ENCODE measurements at places on chromosomes 2 and 18.

- ATAC-seq: peak; percentile 51
Measured at GRCh38 chr2:73112026-73112912, 479 bp downstream of the RAB11FIP5 start.

DNA sequence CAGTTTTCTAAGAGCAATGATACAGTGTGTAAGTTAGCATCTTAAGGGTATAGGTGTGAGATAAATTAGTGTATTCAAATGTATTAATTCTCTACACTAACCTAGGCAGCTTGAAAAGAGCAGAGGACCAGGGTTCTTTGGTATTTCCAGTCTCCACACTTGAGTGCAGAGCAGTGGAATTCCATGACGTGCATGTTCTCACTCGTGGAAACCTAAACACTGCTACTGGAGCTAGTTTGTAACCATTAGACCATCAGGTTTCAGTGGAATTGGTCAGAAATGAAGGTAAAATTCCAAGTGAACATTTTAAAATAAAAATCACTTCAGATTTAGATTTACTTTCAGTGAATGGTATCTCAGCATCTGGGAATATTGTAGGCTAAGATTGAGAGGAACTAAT is 9.0 kb downstream of the SPTBN1 start:
- no peak for ATAC-seq

- peak; percentile 50 for ATAC-seq
Measured at GRCh38 chr2:121804340-121804739, 48.9 kb downstream of the TSN start.

GRCh38 chr2:74206180-74206688 is 7.8 kb downstream of the MTHFD2 start:
- ATAC-seq: no peak

DNA sequence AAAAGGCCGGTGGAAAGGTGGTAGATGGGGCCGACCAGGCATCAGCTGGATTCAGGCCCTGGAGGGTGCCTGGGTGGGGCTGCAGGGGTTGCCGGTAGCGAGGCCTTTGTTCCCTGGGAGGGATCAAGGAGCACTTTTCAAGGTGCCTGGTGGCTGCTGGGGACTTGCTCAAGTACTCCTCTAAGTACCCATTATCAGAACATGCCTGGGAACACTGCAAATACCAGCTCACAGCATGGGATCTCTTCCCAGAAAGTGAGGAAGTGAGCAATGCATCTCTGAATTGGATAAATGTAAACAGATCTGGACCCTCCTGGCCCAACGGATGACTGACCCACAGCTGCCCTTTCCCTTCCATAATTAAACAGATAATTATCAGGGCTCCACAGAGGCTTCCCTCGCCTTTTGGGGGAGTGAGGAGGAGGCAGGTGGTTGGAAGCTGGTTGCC is 210.5 kb downstream of the SH3RF3 start:
- no peak for ATAC-seq

- ATAC-seq: no peak
Measured at GRCh38 chr2:174343623-174344455, 9.1 kb downstream of the SP9 start.

GRCh38 chr2:46866770-46867246 is 48.8 kb downstream of the MCFD2 start:
- no peak for ATAC-seq

DNA sequence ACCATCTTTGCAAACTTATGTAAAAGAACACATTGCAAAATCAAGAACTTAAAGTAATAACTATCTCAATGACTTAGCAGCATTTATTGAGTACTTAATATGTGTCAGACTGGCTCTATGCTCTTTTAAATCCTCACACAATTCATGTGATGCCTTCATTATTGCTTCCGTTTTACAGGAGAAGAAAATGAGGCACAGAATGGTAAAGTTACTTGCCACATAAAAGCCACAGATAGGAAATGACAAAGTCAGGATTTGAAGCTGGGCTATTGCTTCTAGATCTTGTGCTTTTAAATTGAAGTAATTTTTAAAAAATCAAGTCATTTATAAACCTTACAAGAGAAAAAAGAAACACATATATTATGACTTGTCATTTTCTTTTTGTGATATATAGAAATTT is 174.2 kb downstream of the WDR7 start:
- ATAC-seq: no peak

GRCh38 chr2:73821227-73821626 is 7.5 kb upstream of the STAMBP start:
- ATAC-seq: no peak

DNA sequence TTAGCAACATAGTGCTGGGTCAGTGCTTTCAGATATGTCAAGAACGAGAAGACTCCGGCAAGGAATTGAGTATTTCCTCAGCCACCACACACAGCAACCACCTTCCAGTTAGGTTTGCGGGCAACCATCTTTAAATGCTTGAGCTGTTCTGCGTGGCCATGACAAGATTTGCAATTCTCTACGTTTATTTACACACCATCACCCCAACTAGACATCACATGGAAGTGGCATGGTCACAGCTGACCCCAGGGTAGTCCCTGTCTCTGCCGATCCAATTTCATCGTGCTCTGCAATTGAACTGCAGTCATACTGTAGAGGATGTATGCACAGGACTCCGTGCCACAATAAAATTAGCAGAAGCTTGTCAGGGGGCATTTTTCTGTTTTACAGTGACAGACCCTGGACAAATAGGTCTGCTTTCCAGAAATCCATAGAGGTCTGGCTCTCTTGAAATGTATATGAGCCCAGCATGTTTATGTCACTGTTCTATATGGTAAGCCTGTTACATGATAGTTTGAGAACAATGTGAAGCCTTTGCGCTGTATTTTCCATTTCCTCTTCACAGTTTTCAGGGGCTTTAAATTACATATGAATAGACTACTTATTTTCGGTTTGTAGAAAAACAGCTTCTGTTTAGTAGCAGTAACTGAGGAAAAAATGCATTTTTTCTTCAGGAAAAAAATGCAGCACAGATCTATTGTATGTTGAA is 605.2 kb downstream of the NR4A2 start:
- ATAC-seq: no peak

DNA sequence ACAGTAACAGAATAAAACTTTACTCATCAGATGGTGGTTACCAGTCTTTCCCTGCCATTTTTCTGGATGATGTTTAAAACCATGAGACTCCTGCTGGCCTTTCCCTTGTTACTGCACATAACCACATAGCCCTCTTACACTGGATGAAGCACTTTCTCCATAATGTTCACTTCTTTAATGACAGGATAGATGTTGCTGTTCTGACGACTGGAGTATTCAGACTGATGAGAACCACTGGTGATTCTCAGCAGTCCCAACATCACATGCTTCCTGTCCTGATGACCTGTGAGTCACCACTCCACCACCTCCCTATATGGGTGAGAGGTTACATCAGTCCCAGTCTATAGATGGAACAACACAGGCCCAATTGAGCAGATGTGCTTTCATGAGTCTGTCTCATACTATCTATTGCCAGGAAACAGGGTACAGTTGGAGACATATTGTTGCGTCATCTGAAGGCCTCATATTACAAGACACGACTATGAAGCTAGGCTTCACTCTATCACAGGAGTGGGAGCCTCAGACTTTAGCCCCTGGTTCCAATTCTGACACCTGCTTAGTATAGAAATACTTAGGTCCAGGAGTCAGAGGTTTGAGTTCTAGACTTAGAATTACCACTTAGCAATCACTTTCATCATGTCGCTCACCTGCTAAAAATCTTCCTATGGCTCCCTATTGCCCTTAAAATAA is 145.7 kb upstream of the KLF7 start:
- ATAC-seq: peak; percentile 86

DNA sequence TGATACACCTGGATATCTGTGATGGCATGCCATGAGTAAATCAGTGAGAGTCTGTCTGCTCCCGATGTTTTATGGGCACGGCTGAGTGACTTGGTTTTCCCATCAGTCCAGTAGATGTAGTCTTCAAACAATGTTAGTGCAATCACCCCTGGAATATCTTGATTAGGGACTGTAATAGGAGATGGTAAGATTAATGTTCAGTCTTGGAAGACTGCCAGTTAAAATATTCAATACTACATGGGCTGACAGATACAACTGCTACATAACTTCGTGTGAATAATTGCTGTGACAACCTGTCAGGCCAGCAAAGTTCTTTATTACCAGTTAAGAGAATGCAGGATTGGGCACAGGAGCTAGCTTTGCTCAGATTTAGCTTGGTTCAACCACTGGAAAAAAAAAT is 1673.3 kb downstream of the LRP1B start:
- peak; percentile 50 for ATAC-seq

DNA sequence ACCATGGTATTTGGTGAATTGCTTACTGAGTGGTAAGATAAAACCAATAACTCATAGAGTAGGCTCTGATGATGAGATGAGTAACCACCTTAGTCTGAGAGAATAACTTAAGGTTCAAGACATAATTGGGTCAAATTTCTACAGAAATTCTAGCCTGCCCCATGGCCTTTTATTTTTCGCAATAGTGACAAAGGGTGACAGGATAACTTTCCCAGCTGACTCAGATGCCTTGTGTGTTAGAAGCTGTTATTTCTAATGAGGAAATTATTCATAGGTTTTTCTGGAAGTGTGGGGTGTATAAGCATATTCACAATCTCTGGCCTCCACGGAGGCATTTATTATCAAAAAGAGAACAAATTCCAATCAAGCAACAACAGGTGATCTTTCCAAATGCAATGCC is 159.0 kb downstream of the NUP35 start:
- no peak for ATAC-seq

DNA sequence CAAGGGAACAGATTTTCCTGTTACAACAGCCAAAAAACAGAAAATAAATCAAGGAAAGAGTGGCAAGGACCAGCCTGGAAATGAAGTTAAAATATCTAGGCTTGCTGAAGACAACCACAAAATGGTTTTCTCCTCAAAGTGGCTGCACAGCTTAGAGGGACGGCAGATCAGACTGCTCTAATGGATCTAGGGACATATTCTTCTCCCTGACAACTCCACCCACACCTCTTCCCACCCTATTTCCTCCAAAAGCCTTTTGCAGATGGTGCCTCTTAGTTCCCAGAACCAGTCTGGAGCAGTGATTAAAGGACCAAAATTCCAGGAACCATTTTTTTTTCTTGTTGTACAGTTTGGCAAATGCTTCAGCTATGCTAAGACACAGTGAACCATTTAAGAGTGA is 220.2 kb upstream of the SIX2 start:
- no peak for ATAC-seq

DNA sequence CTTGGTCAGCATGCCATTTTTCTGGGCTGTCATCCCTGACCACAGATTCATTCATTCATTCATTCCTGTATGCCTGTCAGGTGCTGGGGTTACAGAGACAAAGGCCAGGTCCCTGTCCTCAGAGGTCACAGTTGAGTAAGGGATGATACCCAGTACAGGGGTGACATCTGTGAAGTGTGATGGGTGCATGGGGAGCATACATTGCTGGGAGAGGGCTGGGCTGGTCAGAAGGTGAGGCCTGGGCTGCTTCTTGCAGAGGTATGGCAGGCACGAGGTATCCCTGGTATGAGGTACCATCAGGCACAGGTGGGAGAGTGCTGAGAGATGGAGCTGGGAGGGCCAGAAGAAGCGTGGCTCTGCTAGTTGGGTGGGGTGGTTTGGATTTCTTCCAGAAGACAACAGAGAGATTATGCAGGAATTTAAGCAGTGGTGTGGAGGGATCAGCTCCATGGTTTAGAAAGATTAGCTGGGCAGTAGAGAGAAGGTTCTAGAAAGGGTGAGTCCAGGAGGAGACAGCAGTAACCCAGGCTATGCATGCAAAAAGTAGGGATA is 181.9 kb upstream of the HAAO start:
- no peak for ATAC-seq

- ATAC-seq: no peak
Measured at GRCh38 chr2:170106102-170106840, 71.7 kb upstream of the MYO3B start.

DNA sequence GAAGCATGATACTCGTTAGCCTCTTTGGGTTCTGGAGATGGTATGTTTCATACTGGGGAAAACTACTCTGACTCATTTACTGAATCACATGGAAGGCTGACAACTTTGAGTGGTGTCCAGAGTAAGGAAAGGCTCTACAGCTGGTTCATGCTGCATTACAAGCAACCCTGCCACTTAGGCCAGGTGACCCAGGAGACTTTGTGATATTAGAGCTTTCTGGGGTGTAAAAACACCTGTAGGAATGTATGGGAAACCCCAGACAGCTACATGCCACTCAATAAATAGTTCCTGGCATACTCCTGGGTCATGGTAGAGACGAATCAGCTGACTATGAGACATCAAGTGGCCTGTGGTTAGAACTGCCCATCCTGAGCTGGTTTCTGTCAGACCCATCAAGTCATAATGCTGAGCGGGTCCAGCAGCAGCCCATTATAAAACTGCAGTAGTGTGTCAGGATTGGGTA is 21.3 kb upstream of the TCF7L1 start:
- peak; percentile 40 for ATAC-seq

DNA sequence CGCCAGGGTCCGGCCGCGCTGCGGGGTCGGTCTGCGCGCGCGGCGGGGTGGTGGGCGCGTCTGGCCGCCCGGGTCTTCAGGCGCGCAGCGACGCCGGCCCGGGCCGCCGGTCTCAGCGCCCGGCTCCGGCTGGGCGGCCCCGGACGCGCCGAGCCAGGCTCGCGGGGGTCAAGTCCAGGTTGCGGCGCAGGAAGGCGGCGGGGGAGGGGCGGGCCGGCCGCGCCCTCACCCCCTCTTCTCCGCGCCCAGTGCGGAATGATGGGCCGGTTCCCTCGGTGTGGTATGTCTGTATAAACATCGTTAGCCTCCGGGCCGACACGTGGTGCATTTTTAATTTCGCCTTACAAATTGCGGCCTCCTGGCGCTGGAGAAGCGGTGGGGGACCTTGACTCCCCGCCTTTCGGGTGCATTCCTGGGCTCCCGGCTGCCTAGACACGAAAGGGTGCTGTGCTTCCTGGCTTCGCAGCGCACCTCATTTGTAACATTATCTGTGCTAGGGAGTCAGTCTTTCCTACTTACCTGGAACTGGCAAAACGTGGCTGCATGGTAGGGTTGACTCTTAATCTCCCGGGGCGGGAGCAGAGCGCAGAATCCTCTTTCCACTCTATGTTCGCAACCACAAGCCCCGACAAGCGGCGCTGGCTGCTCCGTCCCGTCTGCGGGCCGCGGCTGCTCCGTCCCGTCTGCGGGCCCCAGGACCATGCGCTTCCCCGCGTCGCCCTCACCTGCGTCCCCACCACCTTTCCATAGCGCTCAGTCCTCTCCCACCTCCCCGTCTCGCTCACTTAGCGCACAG is 69.0 kb downstream of the CTAGE1 start:
- no peak for ATAC-seq

DNA sequence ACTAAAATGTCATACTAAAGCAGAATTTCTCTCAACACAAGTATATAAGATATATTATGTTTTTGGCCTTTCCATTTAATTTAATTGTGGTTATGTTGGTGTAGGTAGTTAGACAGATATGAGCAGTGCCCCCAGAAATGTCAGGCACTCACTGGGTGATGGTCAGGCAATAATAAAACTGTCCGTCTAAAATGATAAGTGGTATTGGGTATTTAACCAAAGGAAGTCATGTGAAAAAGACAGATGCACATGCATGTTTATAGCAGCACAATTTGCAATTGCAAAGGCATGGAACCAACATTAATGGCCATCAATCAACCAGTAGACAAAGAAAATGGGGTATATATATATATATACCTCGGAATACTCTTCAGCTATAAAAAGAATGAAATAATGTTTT is 936.6 kb upstream of the SLC39A10 start:
- ATAC-seq: no peak

- no peak for ATAC-seq
Measured at GRCh38 chr2:128981353-128981752, 662.7 kb upstream of the HS6ST1 start.

GRCh38 chr2:156464106-156464505 is 27.9 kb downstream of the GPD2 start:
- ATAC-seq: peak; percentile 71
